ENCODE measurements at places on chromosomes 16 and 17. TPM values are rescaled to one million over a fixed set of nuclear protein-coding genes. Genes with fewer than 3 reads are reported as not detected.

- no peak for DNase-seq
Measured at GRCh38 chr16:57867000-57867561, 64.8 kb upstream of the KIFC3 start.

- DNase-seq = no peak
Measured at GRCh38 chr16:48511716-48512115, 98.3 kb downstream of the N4BP1 start.

DNA sequence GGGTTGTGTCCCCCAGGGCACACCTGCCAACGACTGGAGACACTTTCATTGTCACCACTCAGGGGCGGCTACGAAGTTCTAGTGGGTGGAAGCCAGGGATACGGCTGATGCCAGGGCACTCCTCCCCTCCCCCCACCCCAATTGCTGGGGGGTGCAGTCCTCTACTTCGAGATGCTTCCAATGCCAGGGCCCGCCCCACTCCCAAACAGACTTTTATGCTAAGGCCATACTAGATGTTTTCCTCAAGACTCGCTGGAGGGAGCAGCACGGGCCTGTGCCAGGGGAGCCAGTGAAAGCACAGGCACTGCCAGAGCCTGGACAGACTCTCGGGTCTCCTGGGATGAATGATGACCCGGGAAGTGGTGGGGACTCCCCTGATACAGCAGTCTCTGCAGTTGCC, 178.0 kb downstream of the CPPED1 start:
- no peak for DNase-seq

GRCh38 chr17:66387392-66387981, 85.1 kb downstream of the PRKCA start:
- no peak for DNase-seq

DNA sequence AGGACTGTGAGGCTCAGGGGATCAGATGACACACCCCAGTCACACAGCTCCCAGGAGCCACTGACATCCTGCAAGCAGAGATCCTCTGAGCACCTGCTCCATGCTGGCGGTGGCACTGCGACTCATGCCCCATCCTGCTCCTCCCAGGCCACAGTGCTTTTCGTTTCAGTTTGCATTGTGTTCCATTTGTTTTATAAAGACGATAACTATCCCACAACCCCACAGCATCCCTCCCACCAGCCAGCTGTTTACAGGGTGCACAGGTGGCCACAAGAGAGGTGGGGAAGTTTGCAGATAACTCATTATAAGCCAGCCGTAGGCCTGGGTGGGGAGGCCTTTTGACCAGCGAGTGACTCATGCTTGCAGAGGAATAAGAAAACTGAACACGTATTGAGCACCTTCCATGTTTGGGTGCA, 28.2 kb downstream of the BCO1 start:
- DNase-seq = no peak

DNA sequence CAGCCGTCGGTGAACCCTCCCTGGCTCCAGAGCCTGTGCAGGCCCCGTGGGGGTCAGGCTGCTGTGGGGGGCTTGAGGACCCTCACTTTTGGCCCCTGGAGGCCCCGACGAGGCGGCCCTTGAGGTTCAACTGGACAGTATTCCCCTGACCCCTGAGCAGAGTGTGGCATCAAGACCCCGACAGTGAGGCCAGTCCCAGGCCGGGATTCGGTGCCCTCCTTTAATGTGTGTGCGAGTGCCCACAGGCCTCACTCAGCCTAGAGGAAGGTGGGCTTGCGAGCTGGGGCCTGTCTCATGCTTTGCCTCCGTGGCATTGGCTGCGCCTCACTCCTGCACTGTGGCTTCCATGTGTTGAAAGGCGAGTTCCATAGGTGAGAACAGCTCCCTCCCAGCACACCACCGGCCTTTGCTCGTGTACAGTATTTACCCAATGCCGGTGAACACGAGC, 94.5 kb downstream of the METRNL start:
- no peak for DNase-seq

Gene HAS3
- total RNA-seq = 0.30 TPM

Gene CCL16
- total RNA-seq = not detected
